ENCODE measurements at places on chromosomes 6 and 20.
A peak's percentile ranks its signal among the peaks of the same experiment; 100 is the strongest.

GRCh38 chr6:136646377-136646776, 96.2 kb upstream of the MAP7 start:
- DNase-seq: no peak

DNA sequence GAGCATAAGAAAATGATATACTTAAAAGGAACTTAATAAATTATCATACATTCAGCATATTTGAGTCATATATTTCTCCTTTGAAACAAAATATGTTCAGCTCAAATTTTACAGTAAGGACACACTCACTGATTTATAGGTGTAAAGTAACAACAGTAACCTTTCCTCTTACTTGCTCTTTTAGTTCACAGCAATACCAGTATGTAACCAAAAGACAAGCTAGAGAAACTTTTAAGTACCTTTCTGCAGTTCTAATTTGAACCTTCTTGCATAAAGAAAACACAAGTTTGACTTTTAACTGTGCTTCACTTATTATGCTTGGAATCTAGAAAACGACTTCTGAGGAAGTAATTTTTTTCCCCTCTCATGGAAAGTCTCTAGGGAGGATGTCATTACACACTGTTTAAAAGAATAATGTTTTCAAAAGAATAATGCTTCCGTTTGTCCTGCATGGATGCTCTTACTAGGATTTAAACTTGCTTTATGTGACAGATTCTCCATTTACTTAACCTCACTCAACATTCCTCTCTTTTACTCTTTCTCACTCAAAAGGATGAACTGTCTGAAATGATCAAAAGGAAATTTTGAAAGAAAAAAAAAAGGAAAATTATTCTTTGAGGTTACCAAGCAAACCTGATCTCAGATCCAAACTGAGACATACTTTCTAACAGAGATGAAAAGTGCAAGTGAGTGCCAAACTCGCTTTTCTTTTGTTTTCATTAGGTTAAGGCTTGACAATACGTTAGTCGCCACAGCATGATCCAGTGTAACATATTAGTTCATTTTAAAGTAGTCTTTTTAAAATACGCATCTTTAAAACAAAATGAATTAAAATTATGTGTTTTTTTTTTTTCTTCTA, 22.4 kb upstream of the CALHM6 start:
- DNase-seq: no peak

DNA sequence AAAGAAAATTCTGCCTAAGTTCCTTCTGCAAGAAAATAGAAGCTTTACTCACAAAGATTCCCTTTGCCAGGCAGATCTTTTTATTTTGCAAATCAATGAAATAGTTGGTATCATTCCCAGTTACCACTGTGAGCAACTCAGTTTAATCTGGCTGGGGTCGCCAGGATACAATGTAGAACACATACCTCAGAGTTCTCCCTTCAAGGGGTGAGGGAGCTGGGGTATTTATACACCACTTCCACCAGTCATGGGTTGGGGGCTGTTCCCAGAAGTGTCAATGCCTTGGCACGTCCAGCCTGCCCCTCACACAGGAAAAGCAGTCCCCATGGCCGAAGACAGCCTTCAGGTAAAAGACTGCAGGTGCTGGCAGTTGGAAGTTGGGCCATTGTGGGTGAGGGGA, 86.2 kb downstream of the SLC24A3 start:
- DNase-seq: no peak

GRCh38 chr6:100913400-100914276, 32.5 kb upstream of the ASCC3 start:
- peak; percentile 1 for DNase-seq

DNA sequence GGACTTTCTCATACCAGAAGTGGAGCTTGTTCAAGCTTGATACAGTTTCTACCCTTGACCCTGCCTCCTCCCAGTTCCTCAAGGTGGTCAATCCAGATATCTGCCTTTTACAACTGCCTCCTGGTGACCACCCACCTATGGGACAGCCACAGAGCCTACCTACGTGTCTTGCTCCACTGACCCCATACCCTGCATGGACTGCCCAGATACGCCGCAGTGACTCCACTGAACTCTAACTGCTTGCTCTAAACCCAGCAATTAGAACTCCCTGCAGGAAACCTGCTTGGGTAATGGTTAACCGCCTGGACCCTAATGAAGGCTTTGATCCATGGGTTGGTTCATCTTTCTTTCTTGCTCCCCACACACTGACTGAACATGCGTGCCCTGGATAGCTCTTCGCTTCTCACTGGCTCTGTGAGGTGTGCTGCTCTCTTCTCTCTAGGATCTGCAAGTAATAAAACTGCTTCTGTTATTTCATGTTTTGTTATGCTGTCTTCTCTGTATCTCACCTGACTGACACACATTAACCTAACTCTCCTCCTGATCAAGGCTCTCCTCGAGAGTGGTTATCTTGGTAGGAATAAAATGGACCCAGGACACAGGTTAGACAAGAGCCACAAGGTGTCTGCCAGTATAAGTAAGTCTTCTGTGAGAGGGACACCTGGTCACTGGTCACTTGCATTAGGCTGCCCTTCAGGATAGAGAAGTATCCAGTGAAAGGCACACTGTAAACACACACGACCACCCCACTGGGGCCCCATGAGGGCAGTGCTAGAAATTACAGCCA, 79.2 kb downstream of the CHD6 start:
- no peak for DNase-seq

- no peak for DNase-seq
Observed at GRCh38 chr20:22781869-22782268, 197.5 kb upstream of the FOXA2 start.

GRCh38 chr20:53691811-53692192, 98.2 kb upstream of the ZNF217 start:
- no peak for DNase-seq

DNA sequence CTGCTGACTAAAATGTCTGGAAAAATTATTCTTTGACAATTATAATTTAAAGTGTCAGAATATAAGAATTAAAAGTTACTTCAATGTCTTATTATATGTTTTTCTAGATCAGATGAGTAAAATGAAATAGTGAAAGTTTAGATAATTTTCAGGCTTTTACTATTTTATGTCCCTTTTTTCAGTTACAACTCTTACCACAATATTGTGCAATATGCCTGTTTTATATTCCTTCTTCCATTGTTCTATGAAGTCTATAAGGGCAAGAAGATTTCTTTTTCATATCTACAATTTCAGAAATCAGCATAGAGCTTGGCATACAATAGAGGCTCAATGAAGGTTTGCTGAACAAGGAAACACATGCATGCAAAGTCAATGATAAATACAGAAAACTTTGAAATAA, 401.2 kb upstream of the HTR1E start:
- DNase-seq: no peak

DNA sequence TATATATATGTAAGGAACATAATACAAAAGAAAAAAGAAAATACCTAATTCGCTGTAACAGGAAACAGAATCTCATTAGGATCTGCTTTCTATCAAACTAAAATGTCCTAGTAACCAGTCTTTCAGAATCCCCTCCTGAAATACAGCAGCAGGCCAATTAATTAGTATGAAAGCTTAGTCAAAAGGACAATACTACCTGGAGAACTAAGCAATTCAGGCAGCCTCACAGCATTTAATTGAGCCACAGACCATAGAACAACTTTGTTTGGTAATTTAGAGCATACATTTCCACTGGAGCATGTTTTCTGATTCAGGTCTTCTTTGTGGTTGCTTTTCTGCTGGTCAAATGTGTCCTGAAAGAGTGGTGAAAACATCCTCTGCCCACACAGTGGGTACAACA, 516.0 kb downstream of the LMBRD1 start:
- DNase-seq: no peak

- no peak for DNase-seq
Observed at GRCh38 chr6:42556462-42556861, 7.4 kb upstream of the UBR2 start.

- no peak for DNase-seq
Observed at GRCh38 chr6:120392941-120393340, 941.3 kb downstream of the TBC1D32 start.

GRCh38 chr20:953742-954141, 37.6 kb upstream of the ANGPT4 start:
- DNase-seq: no peak

Measured in stimulated activated CD4-positive, alpha-beta T cell treated with anti-CD3 and anti-CD28 coated beads, Interleukin-12 subunit alpha, Interleukin-12 subunit beta, amount 100 ng/mL, for 4 hours (primary cell).